ENCODE measurements at places on chromosomes 1 and 21.

DNA sequence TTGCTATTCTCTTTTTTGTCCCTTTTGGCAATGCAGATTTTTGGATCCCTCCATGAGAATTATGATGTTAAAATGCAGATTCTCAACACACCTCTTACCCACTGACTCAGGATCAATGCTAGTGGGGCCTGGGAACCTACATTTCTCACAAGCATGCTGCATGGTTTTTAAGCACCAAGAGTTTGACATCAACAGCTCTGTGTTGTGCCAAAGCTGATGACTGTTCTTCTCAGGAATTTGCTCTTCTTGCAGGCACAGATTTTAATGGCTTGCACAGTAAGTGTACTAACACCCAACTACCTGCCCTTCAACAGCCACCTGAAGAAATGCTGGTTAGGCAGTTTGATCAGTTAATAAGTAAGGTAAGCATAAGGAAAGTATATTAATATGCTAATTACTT is 468.7 kb downstream of the PTBP2 start:
- no peak for DNase-seq

- DNase-seq = no peak
Measured at GRCh38 chr1:230185076-230186001, 118.3 kb downstream of the GALNT2 start.

- DNase-seq = no peak
Measured at GRCh38 chr1:7474786-7475502, 296.2 kb upstream of the VAMP3 start.

GRCh38 chr1:212980123-212980785 is 29.9 kb downstream of the VASH2 start:
- no peak for DNase-seq

DNA sequence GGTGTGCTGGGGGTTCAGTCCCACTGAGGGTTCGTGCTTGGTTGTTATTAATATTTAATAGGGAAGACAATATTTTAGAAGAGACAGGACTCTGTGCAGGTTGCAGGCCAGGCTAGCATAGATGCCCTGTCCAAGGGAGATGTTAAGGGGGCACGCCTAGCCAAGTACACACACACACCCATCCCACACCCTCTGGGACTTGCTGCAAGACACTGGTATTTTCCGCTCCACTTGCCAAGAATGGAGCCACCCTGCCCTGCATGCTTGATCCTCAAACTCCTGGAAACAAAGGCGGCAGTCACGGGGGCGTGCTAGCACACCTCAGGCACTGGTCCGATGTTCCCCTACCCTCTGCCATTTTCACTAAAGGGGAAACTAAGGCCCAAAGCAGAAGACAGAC is 99.1 kb downstream of the MRPL37 start:
- DNase-seq = no peak

- DNase-seq = no peak
Measured at GRCh38 chr1:10796029-10796944, at the start of gene CASZ1. Gene CASZ1, minus strand, starts transcription at chr1:10796646. Its CDS starts 102,757 bp downstream, at chr1:10693889.

- no peak for DNase-seq
Measured at GRCh38 chr1:9529190-9529589, 10.1 kb upstream of the SLC25A33 start.

GRCh38 chr1:5914676-5915365 is 77.4 kb downstream of the NPHP4 start:
- no peak for DNase-seq

All from stimulated activated CD4-positive, alpha-beta T cell treated with anti-CD3 and anti-CD28 coated beads, Interleukin-1b, Interleukin-23, amount 100 ng/mL, for 48 hours (primary cell).